ENCODE measurements at places on chromosomes 3 and 15.

- DNase-seq = no peak
Observed at GRCh38 chr15:75327005-75327404, 8.9 kb upstream of the COMMD4 start.

GRCh38 chr3:133113526-133113925, 75.3 kb downstream of the TMEM108 start:
- peak; percentile 8 for DNase-seq

DNA sequence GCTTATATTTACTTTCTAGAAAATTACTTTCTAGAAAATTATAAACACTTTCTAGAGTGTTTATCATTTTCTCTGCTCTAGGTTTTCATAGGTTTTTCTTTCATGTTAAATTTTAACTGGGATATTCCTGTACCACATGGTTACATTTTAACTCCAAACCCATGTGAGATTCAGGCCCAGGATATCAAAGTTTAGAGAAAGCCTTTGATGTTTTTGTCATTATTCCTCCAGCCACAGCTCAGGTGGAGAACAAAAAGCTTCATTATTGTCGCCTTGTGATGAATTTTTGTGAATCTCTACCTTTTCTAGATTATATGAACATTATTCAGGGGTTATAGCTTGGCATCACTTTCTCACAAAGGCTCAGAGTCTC, 816.0 kb downstream of the SQOR start:
- no peak for DNase-seq

GRCh38 chr3:32551087-32551486, 19.6 kb downstream of the DYNC1LI1 start:
- no peak for DNase-seq

DNA sequence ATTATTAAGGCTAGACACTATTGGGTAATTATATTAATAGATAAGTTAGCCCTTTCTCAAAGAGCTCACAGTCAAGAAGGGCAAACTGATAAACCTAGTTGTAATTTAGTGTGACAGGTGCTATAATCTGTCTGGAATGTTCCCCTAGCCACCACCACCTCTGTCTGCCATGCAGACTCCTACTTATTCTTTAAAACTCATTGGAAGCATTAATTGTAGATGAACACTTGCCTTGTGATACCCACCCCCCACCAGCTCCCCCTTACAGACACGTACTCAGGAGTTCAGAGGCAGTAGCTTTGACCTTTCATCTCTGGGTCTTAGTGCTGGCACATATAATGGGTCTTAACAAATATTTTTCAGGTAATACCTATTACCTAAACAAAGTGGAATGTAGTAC, 195.9 kb downstream of the TP63 start:
- DNase-seq = no peak

DNA sequence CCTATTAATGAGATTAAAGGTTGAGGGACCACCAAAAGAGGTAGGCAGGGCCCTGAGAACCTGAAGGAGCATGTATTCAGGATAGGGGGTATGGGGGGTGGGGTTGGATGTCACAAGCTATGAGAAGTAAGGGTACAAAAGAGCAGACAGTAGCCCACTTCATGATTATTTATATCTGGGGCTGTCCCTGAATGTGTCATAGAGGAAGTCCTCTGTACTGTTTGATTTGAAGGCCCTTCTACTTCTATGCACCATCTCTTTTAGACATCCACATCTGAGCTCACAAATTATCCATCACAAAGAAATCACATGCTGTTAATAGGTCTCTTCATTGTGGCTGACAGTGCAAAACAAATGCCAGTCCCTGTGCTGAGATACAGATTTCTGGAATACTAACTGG, 68.6 kb downstream of the FHIT start:
- DNase-seq = no peak

- DNase-seq = no peak
Observed at GRCh38 chr3:106067711-106068110, 198.9 kb upstream of the CBLB start.

DNA sequence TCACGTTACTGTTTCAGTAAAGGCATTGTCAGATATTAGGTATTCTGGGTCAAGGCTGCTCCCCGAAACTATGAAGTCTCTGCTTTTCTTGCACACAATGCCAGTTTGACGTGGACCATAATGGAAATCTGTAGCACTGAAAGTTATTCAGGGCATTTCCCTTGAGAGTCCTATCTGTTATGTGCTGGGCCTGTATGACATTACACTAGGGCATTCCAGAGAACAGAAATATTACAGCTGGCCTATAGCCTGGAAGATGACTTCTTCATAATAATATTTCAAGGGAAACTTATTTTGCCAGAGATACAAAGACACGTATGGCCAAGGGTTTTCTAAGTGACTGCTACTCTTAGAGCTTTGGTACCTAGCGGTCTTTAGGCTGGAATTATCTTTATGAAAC, 613.6 kb upstream of the CBLB start:
- peak; percentile 31 for DNase-seq

- no peak for DNase-seq
Observed at GRCh38 chr3:180306691-180307090, 270.0 kb upstream of the PEX5L start.

DNA sequence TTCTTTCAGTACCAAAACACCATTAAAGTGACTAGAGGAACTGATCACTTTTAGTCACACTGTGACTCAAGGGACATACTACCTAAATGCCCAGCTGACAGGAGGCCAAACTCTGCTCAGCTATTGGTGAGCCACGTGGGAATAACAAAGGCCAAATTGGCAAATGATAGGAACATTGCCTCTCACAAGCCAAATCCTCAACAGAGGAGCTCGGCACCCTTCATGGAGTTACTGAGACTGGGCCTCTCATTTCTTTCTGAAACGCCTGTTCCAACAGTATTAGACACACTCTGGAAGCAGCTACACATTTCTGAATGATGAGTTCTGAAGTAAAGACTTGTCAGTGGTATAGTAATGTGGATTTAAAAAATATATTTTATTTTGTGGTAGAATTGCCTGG, 166.0 kb upstream of the COL8A1 start:
- DNase-seq = peak; percentile 11

DNA sequence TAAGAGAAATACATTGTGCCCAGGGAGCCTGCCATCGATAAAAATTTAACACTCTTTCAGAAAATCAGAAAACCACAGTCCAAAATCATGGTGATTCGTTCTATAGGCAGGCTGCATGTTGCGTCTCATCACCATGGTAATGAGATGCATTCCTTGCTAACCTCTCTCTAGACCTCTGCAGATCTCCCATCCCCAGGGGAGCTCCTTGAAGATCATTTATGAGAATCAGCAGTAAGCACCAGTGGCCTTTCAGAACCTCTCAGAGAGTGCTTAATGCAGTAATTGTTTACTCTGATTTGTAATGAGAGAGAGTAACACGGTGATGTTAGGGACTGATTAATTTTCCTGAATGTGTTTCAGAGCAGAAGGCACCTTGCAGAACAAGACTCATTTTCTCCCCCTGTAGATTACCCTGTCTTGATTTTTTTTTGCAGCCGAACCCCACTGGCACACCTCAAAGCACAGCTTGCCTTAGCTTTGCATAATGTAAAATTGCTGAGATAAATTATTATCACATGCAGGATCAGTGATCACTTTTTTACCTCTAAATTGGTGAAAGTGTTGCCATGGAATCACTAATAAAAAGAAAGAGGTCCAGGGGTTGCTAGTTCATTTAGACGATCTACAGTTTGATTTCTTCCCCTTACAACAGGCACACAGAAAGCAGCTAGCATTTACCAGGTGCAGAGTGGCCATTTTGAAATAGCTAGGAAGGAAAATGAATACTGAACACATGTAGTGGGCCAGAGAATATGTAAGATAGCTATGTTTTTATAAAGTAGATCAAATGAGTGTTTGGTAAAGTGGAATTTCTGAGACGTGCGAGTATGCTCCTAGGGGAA, 98.9 kb upstream of the CHL1 start:
- DNase-seq = no peak

DNA sequence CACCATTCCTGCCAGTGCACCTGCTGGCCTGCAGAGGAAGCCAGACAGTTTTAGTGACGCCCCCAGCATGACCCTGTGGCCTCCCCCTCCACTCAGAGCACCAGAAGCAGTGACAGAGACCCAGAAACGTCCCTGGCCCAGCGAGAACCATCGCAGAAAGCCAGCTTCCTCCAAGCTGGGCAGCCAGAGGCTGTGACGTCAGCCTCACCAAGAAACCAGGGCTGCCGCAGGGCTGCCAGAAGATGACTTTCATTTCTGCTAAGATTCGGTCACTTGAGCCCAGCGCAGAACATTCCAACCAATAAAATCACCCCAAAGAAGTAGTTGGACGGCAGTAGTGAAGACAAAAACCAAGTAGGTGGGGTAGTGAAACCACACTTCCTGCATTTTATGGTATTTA, 29.6 kb upstream of the RPL32 start:
- DNase-seq = no peak

DNA sequence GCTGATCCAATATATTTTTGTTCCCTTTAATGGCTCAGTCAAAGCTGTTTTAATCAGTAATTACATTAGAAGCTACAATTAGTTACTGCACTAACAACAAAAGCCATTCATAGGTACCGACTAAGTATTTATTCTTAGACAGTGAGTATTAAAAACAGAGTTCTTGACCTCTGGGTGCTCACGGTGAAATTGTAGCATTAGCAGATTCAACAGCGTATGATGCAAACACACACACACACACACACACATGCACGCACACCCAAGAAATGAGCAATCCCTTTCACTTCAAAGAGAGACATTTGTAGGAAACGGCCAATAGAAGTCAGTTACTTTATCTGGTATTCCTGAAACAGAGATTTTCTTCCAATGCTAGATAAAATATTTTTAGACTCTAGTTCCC, 27.0 kb upstream of the MITF start:
- no peak for DNase-seq

- DNase-seq = no peak
Observed at GRCh38 chr15:78208341-78208844, 26.0 kb downstream of the ACSBG1 start.

- no peak for DNase-seq
Observed at GRCh38 chr3:116077557-116077956, 367.7 kb downstream of the LSAMP start.

- DNase-seq = no peak
Observed at GRCh38 chr3:133757701-133758567, 11.7 kb downstream of the TF start.

DNA sequence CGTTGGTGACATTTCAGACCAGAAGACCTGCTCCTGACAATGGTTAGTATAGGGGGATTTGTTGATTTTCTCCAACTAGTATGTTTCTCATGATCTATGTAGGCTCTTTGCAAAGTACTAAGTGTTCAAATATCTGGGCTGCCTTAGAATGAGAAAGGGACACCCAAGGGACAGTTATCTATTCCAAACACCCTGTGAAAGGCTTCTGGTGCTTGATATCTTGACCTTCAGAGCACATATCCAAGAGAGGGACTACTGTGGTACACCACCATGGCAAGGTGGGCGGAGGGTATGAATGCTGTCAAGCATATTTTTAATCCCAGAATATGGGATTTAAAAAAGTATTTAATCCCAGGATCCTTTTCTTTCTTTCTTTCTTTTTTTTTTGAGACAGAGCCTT, 1.1 kb downstream of the FANCD2OS start:
- DNase-seq = no peak

DNA sequence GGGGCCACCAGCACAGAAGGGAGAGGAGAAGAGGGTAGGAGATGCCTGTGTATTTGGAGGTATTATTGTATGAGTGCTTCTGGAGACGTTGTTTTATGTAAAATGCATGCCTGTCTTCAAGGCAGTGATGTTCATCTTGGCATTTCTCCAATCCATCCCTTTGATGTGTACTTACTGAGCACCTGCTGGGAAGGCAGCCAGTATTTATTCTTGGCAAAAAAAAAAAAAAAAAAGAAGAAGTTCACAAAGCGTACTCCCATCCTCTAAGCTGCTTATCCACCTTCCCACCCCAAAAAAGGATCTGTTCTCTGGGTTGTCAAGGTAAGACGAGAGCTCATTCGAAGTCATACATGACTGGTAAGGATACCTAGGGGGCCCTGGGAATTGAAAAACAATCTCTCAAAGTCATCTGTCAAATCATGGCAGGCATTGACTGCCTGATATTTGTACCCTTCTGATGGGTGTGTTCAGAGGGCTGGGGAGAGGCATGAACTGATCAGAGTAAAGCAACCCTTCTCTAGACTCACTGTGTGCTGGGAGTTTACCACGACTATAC, 30.0 kb upstream of the SLC6A1 start:
- no peak for DNase-seq

Data from fibroblast of skin of abdomen (primary cell).